ENCODE measurements at places on chromosomes 5 and 9.

DNA sequence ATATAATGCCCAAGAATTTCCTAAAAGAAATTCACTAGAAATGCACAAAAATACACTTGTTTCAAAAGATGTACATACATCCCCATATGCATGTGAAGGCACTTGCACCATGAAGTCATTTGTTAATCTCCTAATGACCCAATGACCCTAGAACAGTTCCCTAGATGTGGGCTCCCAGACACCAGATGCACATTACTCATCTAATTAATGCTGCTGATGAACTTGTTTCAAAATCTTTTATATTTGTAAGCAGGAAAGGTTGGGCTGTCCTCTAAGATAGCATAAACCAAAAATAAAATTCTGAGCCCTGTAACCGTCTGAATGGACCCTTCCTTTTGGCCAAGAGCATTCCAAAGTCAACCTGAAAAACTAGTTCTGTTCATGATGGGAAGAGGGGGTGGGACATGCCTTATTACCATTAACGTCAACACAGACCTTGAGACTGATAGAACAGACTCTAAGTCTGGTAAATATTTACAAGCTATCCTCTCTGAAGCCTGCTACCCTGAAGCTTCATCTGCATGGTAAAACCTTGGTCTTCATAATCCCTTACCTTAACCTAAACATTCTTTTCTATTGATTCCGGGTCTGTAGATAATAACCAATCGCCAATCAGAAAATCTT, 91.0 kb upstream of the DAPK1 start:
- no peak for DNase-seq

DNA sequence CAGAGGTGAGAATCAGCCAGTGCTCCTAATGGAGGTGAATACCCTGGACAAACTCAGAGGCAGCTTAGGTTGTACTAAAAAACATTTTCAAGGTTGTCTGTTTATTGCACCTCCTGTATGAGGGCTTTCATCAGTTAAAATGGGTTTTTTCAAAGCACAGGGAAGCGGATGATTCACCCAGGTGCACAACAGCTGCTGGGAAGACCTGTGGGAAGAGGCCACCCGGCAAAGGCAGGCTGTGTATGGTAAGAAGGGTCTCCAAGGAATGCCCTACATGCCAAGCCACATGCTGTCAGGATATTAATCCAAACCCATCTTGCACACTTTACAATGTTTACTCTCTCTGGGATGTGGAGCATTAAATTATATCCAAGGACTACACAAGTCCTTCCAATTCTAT, 14.7 kb downstream of the SIL1 start:
- no peak for DNase-seq

- DNase-seq = peak; percentile 56
Measured at GRCh38 chr9:75186767-75187380, 98.6 kb downstream of the OSTF1 start.

DNA sequence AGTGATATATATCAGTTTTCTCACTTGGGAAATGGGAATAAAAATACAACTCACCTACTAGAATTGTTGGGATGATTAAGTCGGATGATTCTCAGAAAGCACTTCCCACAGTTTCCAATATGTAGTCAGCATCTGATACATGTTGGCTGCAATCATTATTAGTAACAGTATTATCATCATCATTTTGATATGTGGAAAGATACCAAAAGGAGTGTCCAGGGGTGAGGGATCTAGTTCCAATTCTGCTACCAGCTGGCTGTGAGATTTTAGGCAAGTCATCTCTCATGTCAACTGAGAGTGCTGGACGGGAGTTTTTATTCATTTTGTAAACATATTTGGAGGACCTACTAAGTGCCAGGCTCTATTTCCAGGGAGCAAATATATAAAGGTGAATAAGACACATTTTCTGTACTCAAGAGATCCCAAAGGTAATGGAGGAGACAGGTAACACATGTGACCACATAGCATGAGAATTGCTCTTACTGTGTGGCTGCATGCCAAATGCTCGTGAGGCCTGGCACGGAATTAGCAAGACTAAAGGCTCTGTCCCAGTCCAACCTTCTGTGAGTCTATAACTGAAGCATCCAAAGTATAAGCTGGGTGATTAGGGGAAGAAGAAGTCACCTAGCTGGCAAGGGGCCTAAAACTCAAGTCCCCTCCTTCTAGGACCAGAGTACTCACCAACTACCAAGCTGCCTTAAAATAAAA, 83.0 kb downstream of the GRIA1 start:
- DNase-seq = no peak

- no peak for DNase-seq
Measured at GRCh38 chr5:104096451-104096850, 533.9 kb upstream of the NUDT12 start.

DNA sequence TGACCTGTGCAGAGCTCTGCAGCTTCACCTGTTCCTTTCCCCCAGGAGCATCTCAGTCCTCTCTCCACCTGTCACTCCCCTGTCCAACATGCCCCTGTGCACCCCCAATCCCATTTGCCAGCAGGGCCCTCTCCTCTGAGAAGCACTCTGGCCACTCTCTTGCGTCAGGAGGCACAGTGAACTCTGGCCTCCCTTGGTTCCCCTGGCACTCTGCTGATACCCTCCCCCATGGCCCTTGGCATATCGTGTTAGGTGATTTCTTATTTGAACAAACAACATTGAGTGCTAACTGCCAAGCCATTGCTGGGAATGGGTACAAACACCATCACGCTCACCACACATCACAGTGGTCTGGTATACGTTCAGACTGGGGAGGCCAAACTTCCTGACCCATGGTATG, 20.9 kb upstream of the TNIP1 start:
- DNase-seq = no peak

GRCh38 chr5:170597109-170597751, 93.4 kb downstream of the KCNIP1 start:
- DNase-seq = peak; percentile 49

GRCh38 chr5:14174230-14174636, 31.1 kb downstream of the TRIO start:
- DNase-seq = peak; percentile 76

GRCh38 chr5:96781031-96781971, 26.4 kb downstream of the ERAP1 start:
- DNase-seq = no peak

DNA sequence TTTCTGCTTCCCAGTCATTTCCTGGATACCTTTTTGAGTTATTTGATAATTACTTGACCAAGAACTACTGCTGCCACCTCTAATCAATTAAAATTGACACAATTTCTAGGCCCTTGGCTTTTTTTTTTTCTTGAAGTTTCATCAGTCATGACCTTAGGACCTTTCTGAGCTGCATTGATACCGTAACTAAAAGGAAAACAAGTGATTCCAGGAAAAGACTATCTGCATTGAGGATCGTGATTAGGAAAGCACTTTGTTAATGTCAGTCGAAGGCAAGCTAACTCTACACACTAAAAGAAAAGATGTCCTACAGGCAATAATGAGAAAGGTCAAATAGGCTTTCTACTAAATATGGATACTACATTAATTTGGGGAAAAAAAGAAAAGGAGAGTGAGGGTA, 69.9 kb downstream of the ARSB start:
- no peak for DNase-seq
